CD4-positive, alpha-beta T cell treated with Interleukin-4 for 1 hour (primary cell): ENCODE measurements at places on chromosomes 16 and 17.

DNA sequence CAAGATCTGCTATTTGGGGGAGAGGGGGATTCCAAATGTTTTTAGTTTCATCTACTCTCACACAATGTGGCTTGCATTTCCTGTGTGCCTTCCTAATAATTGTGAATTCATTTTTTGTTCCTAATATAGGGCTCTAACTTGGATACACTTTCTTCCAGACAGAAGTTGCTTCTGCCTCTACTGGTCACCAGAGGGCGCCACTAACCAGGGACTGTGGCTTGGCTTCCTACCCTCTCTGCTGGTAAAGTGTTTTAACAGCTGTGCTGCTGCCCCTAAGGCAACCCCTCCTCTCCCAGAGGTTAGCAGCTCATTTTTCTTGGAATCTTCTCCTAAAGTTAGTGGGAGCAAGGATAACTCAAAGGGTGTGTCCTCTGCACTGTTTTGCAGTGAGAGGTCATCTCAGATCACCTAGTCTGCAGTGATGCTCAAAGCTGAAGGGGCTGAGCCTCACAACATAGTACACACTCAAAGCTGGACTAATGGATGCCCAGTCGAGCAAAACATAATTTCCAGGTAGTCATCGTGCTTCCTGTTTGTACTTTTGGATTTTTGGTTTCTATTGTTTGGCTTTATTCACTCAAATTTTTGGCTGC lies 5.0 kb upstream of the PRSS54 start:
- DNase-seq: no peak

- no peak for DNase-seq
These were observed 87.3 kb upstream of the IRX5 start for GRCh38 chr16:54843424-54843750.

DNA sequence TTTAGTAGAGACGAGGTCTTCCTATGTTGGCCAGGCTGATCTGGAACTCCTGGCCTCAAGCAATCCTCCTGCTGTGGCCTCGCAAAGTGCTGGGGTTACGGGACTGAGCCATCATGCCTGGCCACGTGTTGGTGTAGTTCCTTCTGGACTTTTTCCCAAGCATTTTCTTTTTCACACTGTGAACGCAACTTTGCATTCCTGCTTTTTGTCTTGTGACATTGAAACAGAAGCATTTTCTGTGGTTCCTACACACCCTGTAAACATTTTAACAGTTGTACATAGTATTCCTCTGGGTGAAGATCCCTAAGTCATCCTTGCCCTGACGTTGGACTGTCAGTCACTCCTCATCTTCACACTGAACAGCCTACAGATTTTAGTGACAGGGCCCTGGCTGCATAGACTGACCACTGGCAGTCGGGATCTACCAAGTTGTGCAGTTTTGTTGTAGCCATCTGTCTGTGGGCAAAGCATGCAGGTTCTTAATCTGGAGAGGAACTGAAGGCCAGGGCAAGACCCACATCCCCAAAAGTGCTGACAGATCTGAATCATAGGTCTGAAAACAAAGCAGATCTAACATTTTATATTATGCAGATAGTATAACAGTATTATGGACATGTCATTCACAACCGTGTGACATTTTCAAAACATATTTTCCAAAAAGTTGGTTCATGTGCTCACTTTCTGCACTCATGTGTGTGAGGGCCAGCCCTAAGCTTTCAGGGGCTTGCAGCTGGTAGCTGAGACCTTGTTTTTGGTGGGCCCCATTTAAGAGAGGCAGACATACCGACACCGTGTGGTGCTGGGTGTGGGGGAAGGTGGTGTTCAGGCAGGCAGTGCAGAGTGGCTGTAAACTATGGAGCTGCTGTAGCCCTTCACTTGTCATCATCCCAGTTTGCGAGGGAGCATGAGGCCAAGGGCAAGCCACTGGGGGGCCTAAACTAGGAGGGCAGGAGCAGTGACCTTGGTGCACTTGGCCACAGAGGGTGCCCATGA lies 59.9 kb downstream of the EPN2 start:
- DNase-seq: no peak

DNA sequence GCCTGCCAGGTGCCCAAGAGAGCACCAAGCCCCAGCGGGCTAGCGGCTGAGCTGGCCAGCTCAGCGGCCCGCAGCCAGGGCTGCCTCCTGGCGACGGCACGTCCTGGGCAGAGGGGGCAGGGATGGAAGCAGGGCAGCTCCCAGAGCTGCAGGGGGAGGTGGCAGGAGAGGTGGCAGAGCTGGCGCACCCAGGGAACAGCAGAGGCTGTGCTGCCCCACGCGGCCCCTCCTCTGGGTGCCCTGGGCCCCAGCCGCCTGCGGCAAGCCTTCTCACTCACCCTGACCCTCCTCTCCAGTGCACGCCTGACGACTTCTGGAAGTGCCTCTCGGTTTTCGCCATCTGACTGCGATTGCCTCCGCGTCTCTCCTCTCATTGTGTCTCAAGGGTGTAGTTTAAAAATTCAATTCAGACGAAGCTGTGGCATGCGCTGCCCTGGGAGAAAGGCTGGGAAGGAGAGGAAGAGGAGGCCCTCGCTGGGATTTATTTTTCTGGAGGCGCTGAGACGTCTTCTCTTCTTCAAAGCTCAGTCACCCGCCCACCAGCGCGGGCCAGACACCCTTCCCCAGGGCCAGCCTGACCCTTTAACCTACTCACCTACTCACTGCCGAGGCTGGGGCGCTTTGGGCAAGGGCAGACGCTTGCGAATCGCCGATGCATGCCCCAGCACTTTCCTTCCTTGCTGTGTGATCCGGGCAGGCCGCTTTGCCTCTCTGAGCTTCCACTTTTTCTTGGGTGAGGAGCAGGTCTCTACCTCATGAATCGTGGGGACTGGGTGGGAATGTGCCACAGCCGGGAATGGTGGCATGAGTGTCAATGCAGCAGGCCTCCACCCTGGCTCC lies 24.9 kb downstream of the GSE1 start:
- no peak for DNase-seq

- DNase-seq: no peak
These were observed 19.4 kb downstream of the CDYL2 start for GRCh38 chr16:80784951-80785350.

GRCh38 chr16:83701494-83701893 lies 106.3 kb upstream of the HSBP1 start:
- no peak for DNase-seq

DNA sequence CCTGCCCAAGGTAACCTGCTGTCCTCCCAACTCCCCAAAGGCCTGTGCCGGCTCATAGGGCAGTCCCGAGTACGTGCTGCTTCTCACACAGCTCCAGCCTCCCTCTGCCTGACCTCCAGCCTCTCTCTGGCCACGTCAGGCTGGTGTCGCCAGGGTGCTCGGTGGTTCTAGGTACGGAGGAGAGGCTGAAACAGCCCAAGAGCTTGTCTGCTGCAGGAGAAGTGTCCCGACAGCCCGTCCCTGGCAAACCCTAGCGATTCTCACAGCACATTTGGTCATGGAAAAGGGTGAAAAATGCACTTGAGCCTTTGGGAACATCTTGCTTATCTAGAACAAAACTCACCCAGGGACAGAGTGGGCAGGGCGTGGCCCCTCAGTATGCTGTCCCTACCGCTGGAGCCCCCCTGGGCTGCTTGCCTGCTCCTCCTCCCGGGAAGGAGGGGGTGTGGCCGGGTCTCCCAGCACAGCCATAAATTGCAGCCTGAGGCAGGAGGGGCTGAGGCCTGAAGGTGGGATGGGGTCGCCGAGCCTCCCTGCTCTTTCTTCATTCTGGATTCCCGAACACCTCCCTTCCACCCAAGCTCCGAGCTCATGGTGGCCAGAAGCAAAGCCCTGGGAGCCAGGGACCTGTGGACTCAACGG lies 40.4 kb downstream of the TIMM22 start:
- DNase-seq: no peak
